ENCODE measurements at places on chromosomes 6 and 20. TPM values are rescaled to one million over a fixed set of nuclear protein-coding genes. Genes with fewer than 3 reads are reported as not detected.
A peak's percentile ranks its signal among the peaks of the same experiment; 100 is the strongest.

GRCh38 chr20:21373436-21373835 lies 23.9 kb downstream of the NKX2-4 start:
- no peak for DNase-seq

- peak; percentile 43 for DNase-seq
These were observed 377.0 kb upstream of the NOX3 start for GRCh38 chr6:155832596-155832995.

GRCh38 chr20:32333988-32334885 lies 23.9 kb upstream of the ASXL1 start:
- no peak for DNase-seq

DNA sequence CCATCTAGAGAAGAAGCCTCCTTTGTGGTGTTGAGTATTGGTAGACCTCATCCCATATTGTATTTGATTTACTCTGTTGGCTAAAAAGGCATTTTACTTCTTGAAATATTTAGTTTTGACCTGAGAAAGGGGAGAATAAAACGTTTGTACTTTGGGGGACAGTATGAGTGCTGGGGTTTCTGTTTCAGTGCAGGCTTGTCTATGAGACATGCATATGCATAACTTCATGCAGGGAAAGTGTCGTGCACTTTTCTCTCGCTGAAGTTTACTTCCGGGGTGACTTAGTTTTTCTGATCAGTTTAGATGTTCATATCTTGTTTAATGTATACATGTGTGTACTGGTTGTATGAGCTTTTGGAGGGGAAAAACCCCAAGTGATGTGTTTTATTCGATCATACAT lies 59.5 kb downstream of the UTRN start:
- no peak for DNase-seq

- no peak for DNase-seq
These were observed 13.5 kb downstream of the ZMYND8 start for GRCh38 chr20:47343007-47343472.

DNA sequence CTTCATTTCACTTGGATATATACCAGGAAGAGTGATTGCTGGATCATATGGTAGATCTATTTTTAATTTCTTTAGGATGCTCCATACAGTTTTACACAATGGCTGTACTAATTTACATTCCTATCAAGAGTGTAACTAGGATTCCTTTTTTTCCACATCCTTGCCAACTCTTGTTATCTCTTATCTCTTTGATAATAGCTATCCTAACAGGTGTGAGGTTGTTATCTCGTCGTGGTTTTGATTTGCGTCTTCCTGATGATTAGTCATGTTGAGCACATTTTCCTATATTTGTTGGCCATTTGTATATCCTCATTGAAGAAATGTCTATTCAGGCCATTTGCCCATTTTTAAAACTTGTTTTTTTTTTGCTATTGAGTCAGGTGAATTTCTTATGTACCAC lies 552.4 kb downstream of the RFPL4B start:
- no peak for DNase-seq

DNA sequence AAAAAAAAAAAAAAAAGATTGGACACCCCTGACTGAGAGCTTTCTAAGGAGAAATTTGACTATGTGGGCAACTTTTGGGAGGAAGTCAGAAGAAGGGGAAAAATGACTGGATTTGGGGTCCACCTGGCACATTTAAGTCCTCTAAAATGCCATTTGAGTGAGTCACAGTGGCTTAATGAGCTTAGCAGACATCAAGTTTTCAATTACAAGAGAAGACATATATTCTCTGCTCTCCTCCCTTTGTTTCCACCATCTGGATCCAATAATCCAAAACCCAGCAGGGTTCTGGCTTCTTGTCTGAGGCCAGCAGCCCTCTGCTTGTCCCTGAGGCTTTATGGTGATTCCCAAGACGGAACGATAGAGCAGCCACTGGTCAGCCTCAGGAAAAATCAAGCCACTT lies 6.9 kb downstream of the PI3 start:
- no peak for DNase-seq

DNA sequence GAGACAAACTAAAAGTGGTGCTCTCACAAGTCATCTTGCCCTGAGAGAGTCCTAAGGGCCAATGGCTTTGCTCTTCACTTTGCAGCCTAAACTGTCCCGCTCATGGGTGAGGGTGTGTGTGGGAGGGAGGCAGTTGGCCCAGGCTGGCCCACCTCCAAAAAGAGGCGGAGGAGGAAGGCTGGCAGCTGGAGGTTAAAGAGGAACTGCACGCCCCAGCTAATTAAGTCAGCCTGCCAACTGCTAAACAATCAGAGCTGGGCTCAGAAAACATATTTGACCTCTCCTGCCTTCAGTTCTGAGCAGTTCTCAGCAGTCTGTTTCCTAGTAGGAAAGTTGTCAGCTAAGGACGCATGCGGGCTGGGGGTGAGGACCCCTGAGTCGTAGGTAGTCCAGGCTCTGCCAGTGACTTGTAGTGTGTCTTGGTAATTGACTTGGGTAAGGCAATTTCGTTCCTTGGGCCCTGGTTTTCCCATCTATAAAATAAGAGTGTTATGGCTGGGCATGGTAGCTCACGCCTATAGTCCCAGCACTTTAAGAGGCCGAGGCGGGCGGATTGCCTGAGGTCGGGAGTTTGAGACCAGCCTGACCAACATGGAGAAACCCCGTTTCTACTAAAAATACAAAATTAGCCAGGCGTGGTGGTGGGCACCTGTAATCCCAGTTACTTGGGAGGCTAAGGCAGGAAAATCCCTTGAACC lies 17.0 kb downstream of the GSS start:
- no peak for DNase-seq

- DNase-seq: no peak
These were observed at the start of gene SIRPA for GRCh38 chr20:1894951-1895673. Gene SIRPA (plus strand): TSS chr20:1895407. CDS start chr20:1895448, 41 bp downstream.

DNA sequence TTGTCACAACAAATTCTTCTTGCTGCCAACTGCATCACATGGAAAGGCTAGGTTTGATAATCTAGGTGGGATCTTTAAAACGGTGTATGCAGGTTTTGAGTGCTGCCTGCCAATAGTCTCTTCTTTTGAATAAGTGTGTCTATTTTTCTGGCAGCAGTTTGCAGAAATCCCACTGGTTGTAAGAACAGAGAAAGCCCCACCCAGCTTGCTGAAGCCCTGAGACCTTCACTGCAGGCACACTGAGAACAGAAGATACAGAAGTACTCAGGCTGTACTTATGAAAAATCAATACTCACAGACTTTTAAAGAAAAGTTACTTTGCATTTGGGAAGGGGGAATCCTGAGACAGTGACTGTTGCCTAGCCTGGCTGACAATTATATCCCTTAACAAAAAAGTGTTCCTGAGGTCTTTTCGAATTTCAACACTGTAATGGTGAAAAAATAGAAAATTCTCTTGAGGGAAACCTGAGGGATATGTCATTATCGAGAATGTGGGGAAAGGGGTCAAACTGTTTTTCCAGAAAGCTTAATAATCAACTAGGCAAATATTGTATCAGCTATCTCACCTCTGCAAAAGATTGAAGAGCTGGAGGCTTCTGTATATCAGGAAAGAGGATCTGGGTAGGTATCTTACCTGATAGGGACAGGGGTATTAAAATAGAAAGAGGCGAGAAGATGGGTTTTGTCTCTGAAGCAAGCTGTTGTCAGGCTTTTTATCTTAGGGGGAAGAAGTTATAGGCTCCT lies 199.9 kb downstream of the LRFN2 start:
- DNase-seq: no peak

DNA sequence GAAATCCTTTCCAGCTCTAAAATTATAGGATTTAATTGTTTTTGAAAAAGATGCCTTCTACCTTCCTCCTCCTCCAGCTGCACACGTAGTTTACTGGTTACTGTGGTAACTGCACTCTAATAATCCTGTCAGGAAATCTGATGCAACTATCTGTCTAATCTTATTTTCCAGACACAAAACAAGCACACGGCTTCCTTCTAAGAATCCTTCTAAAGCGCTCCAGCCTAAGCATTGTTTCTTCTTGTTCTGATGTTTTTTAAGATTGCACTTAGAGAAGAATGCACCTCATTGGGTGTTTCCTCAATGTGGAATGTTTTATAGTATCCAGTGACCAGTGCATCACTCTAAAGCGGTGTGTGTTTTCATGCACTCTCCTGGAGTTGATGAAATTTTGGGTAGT lies 63.6 kb downstream of the CARMIL1 start:
- no peak for DNase-seq

- no peak for DNase-seq
These were observed 297.4 kb downstream of the QKI start for GRCh38 chr6:163711615-163712565.

The SAMD5 gene
- 3.1 TPM for polyA plus RNA-seq

The CDH26 gene
- polyA plus RNA-seq: 0.05 TPM

The IMPG1 gene
- polyA plus RNA-seq: 0.15 TPM

The MRAP2 gene
- not detected for polyA plus RNA-seq

The FAM110A gene
- 2.0 TPM for polyA plus RNA-seq

The NKX2-4 gene
- polyA plus RNA-seq: not detected

The ULBP1 gene
- polyA plus RNA-seq: 2.6 TPM

The WFDC12 gene
- polyA plus RNA-seq: not detected

The PIGT gene
- 114 TPM for polyA plus RNA-seq

Measured in AG04450 (cell line).